ENCODE measurements at places on chromosomes 5 and 9. TPM values are rescaled to one million over a fixed set of nuclear protein-coding genes. Genes with fewer than 3 reads are reported as not detected.

- no peak for DNase-seq
These were observed 21.1 kb downstream of the IRF1 start for GRCh38 chr5:132469380-132470009.

The DOK3 gene
- 3.0 TPM for total RNA-seq

The PCDH1 gene
- total RNA-seq = 27.0 TPM

DNA sequence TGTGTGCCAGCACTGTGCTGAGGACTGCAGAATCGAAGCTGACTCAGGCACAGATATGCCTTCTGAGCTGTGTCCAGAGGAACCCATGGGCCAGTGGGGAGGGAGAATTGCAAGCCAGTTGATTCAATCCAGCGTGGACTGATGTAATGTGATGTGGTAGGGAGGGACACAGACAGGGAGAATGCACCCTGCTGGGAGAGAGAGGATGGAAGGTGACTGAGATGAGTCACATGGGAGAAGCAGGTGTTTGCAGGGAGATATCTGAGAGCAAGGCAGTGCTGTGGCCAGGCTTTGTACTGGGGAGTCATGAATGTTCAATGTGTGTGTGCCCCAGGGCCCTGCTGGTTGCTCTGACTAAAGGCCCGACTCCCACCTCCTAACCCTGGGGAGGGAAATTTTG, 75.7 kb downstream of the IRX1 start:
- DNase-seq = no peak

GRCh38 chr9:2243666-2244555, 228.8 kb downstream of the SMARCA2 start:
- no peak for DNase-seq

DNA sequence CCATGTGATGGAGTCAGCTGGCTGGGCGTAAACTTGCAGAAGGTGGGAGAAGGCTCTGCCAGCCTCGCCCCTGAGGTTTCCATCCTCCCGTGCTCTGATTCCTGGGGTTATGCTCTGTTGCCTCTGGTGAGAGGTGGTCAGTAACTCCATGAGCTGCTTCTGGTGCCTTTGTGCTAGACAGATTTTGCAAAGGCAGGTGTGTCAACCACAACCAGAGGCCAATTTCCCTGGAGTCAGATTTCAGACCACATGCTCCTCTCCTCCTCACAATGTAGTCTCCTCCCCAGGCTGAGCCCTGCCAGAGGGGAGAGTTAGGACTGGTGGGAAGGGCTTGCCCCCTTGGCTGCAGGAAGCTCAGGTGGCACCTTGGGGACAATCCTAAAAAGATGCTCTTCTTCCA, 38.8 kb upstream of the TENT4A start:
- DNase-seq = no peak

The GPBP1 gene
- 159 TPM for total RNA-seq

The NR4A3 gene
- total RNA-seq = 8.7 TPM

- DNase-seq = no peak
These were observed 76.5 kb upstream of the CTNNA1 start for GRCh38 chr5:138676556-138677193.

DNA sequence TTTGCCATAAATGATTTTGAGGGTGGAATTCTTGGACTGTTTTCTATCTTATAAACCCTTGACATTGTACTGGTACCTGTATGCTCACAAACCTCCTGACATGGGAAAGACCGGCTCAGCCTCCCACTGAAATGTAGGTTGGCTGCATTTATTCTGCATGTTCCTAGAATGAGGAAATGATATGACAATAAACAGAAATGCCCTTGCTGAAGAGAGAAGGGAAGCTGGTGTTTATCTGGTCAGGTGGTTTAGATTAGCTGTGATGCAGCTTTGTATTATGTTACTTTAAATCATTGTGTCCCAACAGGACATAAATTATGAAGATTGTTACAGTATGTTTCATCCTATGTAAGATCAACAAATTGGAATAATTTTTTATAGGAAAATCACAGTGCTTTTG, 23.1 kb upstream of the CATSPER3 start:
- DNase-seq = no peak

DNA sequence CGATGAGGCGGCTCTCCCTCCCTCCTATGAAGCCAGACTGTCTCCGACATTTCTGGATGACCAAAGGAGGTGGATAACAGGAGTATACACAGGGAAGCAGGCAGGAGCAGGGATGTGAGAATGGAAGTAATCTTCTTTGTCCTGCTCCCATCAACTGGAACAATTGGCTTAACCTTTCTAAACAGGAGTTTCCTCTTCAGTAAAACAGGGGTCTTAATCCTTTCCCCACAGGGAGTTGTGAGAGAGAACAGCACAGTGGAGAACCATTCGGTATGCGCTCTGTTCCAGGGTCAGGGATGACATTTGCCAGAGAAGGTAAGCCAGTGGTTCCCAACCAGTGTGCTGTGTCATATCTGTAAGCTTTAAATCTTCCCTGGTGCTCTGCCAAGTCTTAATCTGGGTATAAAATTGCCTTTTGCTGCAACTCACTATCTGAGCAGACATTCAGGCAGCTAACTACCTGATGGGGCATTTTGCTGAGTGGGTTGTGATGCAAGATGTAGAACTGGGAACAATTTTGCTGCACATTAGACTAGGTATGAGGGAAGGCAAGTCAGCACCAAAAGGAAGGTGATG, 294.8 kb upstream of the KIF2A start:
- no peak for DNase-seq

The NSA2 gene
- 56.3 TPM for total RNA-seq

DNA sequence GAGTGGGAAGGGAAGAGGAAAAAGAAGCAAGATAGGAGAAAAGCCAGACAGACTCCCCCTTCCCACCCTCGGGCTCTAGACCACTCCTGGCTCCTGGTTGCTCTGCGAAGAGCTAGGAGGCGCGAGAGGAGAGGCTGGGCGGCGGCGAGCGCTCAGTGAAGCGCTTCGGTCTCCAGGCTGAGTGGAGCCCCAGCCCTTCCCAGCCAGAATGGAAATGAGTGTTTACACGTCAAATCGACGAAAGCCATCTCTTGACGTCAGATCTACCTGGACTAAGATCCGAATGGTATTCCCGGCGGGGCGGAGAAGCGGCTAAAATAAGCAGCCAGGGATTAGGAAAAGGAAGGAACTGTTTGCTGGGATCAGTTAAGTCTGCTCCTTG, at the start of gene PCSK1:
TSS of gene PCSK1 (minus strand) at position 183 of the 382 bp plus-strand sequence. CDS start 206 bp downstream, outside the sequence.
- peak; percentile 34 for DNase-seq

DNA sequence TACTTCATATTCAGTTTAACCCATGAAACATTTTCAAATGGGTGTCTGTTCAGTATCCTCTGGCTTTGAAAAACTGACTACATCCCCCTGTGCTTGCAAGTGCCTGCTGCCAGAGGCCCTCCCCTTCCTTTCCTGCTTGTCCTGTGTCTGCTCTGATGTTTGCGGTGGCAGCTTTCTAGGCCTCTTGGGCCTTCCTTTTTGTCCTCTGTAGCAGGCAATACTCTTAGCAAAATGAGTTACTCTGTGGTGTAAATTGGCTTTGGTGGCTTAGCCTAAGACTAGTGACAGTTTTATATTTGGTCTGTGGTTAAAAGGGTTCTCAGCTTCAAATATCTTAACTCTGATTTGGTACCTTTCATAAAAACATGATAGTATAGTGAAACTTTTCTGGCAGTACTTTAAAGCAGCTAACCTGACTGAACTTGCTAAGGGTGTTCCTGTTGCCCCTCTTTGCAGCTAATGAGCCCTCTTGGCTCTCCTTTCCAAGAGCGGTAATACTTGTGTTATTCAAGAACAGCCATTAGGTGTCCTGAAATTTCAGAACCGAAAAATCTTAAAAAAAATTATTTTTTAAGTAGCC, 76.6 kb downstream of the GOLM1 start:
- DNase-seq = no peak

DNA sequence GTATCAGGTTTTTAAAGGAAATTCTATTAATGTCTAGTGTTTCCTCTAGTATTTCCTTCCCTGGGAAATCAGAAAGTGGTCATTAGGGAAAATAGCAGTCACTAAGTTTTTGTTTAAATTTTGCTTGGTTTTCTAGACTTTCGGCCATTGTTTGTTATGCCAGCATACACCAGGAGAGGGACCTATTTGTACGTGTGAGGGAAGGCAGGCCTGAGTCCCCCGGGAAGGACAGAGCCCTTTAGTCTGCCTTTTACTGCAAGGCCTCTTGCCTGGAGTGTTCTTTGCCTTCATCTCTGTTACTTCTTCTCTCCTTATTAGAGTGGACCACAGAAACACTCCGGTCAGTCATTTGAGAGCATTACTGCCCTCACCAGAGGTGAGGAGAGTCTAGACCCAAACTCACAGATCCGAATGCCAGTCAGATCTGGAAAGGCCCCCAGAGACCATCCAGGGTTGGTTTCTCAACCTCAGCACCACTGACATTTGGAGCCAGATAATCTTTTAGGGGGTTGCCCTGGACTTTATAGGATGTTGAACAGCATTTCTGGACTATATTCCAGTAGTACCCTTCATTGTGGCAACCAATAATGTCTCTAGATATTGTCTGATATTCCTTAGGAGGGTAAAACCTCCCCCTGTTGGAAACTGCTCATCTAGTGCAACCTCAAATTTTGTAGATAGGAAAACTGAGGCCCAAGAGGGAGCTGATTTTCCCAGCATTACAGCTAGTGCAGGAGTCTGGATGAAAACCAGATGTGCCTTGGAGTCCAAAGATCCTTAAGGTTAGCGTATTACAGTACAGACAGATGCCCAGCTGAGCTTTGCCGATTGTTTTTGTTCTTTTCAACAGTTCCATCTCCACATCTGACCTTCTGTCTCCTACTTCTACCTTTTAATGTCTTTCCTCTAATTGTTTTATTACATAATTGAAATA, 93.0 kb upstream of the NIPAL4 start:
- no peak for DNase-seq

The CMBL gene
- total RNA-seq = 3.9 TPM

GRCh38 chr5:72020161-72020983, 86.9 kb upstream of the MAP1B start:
- DNase-seq = no peak

The MLANA gene
- not detected for total RNA-seq

The CCNJL gene
- total RNA-seq = 0.78 TPM

The KCNV2 gene
- total RNA-seq = not detected

GRCh38 chr9:110949081-110949480, 89.2 kb downstream of the LPAR1 start:
- no peak for DNase-seq

DNA sequence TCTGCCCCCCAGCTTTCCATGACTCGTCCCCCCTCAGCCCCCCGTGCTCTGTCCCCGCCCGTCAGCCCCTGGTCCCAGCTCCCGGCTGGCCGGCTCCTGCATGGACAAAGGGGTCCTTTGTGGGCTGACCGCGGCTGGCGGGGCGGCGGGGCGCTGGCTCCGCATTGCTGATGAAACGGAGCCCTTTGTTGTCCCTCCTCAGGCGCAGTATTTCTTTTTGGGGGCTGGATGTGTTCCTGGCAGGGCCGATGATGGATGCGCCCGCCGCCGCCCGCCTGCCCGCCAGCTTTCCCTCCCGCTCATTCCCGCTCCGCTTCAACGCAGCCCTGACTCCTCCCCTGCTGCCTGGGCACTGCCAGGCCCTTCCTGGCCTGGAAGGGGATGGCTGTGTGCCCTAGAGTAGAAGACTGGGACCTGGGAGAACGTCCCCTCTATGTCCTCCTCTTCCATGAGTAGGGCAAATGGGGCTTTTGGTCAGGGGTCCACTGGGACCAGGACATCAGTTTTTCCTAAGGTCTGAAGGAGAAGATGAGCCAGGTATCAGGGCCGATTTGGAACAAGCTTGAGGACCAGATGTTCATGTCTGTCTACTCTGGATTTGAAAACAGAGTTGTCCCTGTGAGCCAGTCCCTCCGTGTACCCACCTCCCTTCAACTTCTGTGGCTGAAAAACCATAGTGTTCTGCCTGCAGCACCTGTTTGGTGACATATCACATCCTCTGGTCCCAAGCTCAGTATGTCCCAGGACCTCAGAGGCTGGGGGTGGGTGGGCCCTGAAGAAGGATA, 29.0 kb downstream of the CXXC5 start:
- DNase-seq = peak; percentile 89

The HSPA5 gene
- 25.4 TPM for total RNA-seq

DNA sequence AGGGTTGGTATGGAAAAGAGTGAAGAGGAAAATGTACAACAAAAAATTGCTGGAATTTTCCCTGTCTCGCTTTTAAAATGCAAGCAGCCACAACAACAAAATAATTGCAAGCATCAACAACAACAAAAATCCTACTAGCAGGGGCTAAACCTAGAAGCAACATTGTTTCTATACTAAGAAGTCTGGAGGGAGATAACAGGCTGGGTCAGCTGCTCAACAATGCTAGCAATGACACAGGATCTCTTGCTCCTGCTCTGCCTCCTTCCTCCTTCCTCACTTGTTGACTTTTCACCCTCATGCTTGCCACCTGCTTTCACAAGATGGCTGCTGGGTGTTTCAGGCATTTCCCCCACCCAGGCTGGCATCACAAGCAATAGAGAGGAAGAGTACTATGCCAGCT, 7.6 kb upstream of the AOPEP start:
- no peak for DNase-seq

- DNase-seq = no peak
These were observed 147.6 kb downstream of the CEMIP2 start for GRCh38 chr9:71620746-71621145.

DNA sequence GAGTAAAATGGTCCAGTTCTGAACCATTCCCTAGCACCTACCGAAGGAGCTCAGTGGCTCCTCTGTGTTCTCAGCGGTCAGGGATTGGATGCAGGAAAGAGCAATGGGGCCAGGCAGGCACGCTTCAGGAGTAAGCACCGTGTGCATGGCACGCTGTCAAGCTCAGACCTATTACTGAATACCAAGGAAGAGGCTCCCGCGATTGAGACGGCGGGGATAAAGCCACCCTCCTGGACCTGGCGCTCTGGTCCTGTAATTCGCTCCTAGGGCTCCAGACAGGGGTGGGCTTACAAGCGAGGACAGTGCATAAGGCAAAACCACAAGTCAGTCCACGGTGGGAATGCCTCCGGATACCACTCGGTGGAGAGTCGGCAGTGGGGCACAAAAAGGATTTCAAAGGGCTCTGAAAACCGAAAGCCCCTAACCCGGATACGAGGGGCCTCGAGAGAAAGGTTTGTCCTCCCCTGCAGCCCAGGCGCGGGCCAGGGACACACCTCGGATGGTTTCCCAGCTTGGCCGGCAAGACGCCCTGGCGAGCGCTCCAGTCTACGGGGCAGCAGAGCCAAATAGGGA, 988 bp downstream of the OXCT1 start:
- peak; percentile 14 for DNase-seq

GRCh38 chr9:109859447-109859846, 79.4 kb downstream of the PALM2AKAP2 start:
- DNase-seq = no peak

DNA sequence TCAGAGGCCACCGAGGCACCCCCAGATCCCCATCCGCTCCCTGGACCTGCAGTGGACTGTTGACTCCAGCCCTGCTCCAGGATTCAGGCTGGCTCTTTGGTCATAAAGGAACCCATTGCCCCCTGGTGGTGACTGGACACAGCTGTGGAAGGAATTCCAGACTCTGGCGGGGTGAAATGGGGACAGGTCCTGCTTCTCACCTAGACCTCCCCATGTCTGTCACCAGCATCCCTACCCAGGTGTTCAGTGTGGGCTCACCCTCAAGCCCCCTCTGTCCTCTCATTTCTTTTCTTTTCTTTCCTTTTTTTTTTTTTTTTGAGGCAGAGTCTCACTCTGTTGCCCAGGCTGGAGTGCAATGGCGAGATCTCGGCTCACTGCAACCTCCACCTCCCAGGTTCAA, 25.5 kb upstream of the STXBP1 start:
- DNase-seq = peak; percentile 63
